ENCODE measurements at places on chromosomes 16 and 17.
A peak's percentile ranks its signal among the peaks of the same experiment; 100 is the strongest.

GRCh38 chr17:79356839-79357447 lies 253.9 kb downstream of the RBFOX3 start:
- H3K27ac ChIP-seq: no peak overlapping the region
- no peaks in the 10 kb centered on the region for H3K4me1 ChIP-seq
- no peaks in the 10 kb centered on the region for H3K36me3 ChIP-seq
- H3K27me3 ChIP-seq: peaks cover 6% of the 10 kb centered on the region

DNA sequence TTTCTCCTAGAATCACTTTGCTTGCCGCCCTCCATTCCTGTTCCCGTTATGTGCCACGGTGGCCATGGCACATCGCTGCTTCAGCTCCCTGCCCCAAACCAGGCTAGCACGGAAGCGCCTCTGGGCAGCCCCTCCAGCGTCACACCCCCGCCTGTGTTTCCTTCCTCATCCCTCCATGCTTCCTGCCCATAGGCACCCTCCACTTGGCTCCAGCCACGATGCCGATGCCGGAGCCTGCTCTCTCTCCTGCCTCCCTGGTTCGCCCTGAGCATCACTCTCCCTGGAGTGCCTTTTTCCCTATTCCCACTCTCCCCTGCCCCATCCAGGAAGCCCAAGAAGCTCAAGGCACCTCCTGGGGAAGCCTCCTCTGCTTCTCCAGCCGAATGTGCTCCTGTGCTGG lies 3.2 kb upstream of the ARHGAP23 start:
- no peak overlapping the region for H3K27ac ChIP-seq
- DNase-seq: no peak
- no peaks in the 10 kb centered on the region for H3K4me1 ChIP-seq
- H3K36me3 ChIP-seq: no peaks in the 10 kb centered on the region
- no peak overlapping the region for H3K4me3 ChIP-seq

DNA sequence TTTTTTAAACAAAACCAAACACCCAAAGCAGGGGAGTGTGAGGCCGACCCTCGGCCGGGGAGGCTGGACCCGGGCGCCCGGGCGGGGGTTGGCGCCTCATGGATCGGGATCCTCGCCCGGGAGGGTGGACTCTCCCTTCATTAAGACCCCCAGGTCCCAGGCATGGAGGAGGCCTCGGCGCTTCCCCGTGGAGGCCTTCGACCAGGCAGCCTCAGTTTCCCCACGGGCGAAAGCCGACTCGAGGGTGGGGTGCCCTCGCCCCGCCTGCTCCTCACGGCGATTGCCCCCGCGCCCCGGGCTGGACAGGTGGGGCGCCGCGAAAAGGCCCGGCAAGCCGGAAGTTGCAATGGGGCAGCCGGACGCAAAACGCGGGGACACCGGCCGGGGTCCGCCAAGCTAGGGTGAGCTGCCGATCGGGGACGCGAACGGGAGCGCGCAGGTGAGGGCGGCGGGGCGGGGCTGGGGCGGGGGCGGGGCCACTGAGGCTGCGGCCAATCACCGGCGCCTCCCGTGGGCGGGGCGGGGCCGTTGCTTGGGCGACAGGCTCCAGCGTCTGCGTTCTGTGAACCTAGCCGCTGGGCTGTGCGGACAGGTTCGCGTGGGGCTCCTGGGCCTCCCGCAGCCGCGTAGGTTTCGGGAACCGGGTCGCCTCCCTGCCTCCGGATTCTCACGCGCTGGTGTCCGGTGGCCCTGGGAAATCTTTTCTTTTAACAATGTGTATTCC lies 6.0 kb upstream of the ZNF205 start:
- peak overlapping the region; percentile 84 for H3K27ac ChIP-seq
- peaks cover 3% of the 10 kb centered on the region for H3K4me1 ChIP-seq
- DNase-seq: peak; percentile 94
- no peaks in the 10 kb centered on the region for H3K36me3 ChIP-seq
- peak overlapping the region; percentile 90 for H3K4me3 ChIP-seq
- H3K27me3 ChIP-seq: no peaks in the 10 kb centered on the region

DNA sequence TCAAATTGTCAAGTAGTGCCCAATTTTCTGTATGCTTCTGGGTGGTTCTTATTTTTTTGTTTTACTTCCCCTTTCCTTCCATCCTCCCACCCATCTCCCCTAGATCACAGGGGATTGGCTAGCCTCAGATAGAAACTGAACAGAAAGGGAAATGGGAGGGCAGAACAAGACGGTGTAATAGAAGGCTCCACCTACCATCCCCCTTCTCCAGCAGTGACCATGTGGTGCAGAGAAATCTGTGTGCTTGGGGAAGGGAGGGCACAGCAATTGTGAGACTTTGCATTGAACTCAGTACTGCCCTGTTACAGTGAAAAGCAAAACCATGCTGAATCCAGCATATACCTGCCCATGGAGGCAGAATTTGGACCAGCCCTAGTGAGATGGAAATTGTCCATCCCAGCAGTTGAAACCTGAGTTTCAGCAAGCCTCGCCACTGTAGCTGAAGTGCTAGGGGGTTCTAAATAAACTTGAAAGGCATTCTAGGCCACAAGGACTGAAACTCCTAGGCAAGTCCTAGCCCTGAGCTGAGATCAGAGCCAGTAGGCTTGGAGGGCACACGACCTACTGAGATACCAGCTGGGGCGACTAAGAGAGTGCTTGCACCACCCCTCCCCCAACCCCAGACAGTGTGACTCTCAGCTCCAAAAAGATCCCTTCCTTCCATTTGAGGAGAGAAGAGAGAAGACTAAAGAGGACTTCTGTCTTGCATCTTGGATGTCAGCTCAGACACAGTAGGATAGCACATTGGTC lies 5.2 kb downstream of the SLFN11 start:
- no peaks in the 10 kb centered on the region for H3K27me3 ChIP-seq
- H3K27ac ChIP-seq: no peak overlapping the region
- no peak overlapping the region for H3K4me3 ChIP-seq
- H3K4me1 ChIP-seq: no peaks in the 10 kb centered on the region
- no peaks in the 10 kb centered on the region for H3K36me3 ChIP-seq

GRCh38 chr17:54941285-54941684 lies 27.2 kb downstream of the COX11 start:
- H3K4me1 ChIP-seq: no peaks in the 10 kb centered on the region
- H3K4me3 ChIP-seq: no peak overlapping the region
- no peak overlapping the region for H3K27ac ChIP-seq
- no peak for DNase-seq
- H3K36me3 ChIP-seq: no peaks in the 10 kb centered on the region
- H3K27me3 ChIP-seq: no peaks in the 10 kb centered on the region

GRCh38 chr16:54447576-54448440 lies 161.2 kb upstream of the IRX3 start:
- no peak for DNase-seq
- H3K27me3 ChIP-seq: no peaks in the 10 kb centered on the region
- H3K4me1 ChIP-seq: no peaks in the 10 kb centered on the region
- H3K36me3 ChIP-seq: no peaks in the 10 kb centered on the region
- no peak overlapping the region for H3K4me3 ChIP-seq

DNA sequence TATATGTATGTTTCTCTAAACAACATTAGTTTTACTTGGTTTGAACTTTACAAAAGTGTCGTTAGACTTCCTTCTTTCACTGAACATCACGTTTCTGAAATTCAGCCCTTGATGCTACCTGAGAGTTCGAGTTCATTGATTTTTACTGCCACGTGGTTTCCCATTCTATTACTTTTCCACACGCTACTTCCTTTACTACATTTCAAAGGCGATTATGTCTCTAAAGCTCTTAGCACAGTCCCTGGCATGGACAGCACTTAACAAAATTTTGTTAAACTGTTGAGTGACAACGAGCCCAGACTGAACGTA lies 15.9 kb upstream of the ARHGAP17 start:
- peak overlapping the region; percentile 38 for H3K4me3 ChIP-seq
- no peak for DNase-seq
- no peaks in the 10 kb centered on the region for H3K27me3 ChIP-seq
- H3K4me1 ChIP-seq: peaks cover 20% of the 10 kb centered on the region
- no peaks in the 10 kb centered on the region for H3K36me3 ChIP-seq

DNA sequence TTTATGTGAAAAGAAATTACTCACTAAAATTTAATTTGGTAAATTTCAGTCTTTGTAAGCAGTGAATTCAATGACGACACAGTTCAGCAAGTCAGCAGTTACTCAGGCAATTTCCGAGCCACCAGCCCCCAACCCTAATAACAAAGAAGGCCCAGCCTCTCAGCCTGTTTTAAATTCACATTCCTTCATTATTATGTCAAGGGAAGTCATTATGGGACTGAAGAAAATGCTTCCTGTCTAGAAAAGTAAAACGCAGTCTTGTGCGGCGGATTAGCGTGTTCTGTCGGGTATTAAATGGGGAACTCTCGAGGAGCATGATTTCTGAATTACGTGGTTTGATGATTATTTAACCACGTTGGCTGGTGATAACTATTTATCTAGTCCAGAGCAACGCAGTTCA lies 177.6 kb downstream of the AIPL1 start:
- H3K27ac ChIP-seq: no peak overlapping the region
- no peak for DNase-seq
- H3K27me3 ChIP-seq: no peaks in the 10 kb centered on the region
- no peak overlapping the region for H3K4me3 ChIP-seq

GRCh38 chr16:56609463-56609921 lies 1.1 kb downstream of the MT2A start:
- peak; percentile 14 for DNase-seq
- no peaks in the 10 kb centered on the region for H3K36me3 ChIP-seq
- peaks cover 11% of the 10 kb centered on the region for H3K4me1 ChIP-seq
- H3K27me3 ChIP-seq: no peaks in the 10 kb centered on the region

- no peaks in the 10 kb centered on the region for H3K4me1 ChIP-seq
- no peak overlapping the region for H3K4me3 ChIP-seq
- H3K36me3 ChIP-seq: peaks cover 3% of the 10 kb centered on the region
- no peaks in the 10 kb centered on the region for H3K27me3 ChIP-seq
- H3K27ac ChIP-seq: no peak overlapping the region
Observed at GRCh38 chr16:68685685-68686478, 40.8 kb downstream of the CDH3 start.

DNA sequence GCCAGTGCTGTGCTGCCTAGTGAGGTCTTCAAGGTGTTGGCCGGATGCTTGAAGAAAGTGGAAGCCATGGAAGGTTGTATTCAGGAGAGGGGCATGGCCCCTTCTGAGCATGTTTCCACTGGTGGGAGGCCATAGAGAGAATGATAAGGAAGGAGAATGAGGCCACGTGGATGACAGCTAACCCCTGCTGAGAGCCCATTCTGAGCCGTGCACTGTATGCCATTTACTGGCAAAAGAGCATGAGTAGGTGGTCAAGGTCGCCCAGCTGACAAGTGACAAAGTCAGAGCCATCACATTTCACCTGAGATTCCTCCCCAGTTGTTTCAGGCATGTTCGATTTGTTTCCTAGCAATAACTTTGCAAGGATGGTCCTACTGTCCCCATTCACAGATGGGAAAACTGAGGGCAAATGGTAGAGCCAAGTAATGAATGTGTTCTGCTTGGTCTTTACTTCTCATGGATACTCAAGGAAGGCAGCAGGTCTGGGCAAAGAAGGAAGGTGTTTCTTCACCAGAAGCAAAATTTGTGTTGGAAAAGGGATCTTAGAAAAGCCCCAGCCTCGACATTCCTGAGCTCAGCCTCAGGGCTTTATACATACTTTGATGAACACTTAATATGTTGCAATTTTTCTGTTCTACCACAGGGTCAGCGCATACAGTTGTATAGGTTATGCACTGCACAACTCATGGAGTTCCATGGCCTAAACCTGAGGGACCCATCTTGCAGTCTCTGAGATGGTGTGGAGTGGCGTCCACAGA lies 10.5 kb upstream of the NKD1 start:
- H3K36me3 ChIP-seq: no peaks in the 10 kb centered on the region
- no peak for DNase-seq
- H3K27me3 ChIP-seq: no peaks in the 10 kb centered on the region
- no peak overlapping the region for H3K27ac ChIP-seq

DNA sequence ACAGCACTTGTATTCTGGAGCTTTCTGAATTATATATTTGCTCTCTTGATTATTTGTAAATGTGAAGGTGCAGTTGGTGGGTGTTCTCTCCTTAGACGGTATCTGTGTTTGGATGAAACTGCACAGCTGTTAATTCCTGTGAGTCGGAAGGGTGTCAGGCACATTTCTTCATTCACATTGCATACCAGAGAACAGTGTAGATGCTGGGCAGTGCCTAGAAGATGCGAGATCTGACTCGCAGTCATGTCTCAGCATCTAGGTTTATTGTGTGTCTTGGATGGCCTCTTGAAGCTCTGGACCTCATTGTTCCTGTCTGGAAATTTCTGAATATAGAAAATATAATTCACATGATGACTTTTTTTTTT lies 61.2 kb downstream of the CLEC16A start:
- no peaks in the 10 kb centered on the region for H3K36me3 ChIP-seq
- no peaks in the 10 kb centered on the region for H3K27me3 ChIP-seq
- H3K4me1 ChIP-seq: no peaks in the 10 kb centered on the region
- DNase-seq: no peak

GRCh38 chr17:81409190-81409935 lies 14.1 kb downstream of the BAHCC1 start:
- no peaks in the 10 kb centered on the region for H3K36me3 ChIP-seq
- H3K27me3 ChIP-seq: no peaks in the 10 kb centered on the region
- no peak overlapping the region for H3K4me3 ChIP-seq
- peak overlapping the region; percentile 4 for H3K27ac ChIP-seq
- H3K4me1 ChIP-seq: peaks cover 14% of the 10 kb centered on the region
- no peak for DNase-seq

DNA sequence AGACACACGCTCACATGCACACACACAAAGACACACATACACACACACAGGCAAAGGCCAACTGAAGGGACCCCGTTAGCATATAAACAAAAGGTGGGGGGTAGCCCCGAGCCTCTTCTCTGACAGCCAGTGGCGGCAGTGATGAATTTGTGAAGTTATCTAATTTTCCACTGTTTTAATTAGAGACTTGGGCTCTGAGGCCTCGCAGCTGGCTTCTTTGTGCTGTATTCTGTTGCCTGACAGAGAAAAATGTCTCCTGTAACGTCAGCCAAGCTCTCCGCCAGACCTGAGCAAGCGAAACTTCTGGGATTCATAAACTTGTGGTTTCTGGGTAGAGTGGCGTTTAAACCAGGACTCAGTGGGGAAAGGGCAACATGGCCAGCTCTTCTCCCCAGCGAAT lies 113.9 kb upstream of the FOXF1 start:
- H3K36me3 ChIP-seq: no peaks in the 10 kb centered on the region
- H3K27ac ChIP-seq: no peak overlapping the region
- no peak for DNase-seq
- no peaks in the 10 kb centered on the region for H3K27me3 ChIP-seq

DNA sequence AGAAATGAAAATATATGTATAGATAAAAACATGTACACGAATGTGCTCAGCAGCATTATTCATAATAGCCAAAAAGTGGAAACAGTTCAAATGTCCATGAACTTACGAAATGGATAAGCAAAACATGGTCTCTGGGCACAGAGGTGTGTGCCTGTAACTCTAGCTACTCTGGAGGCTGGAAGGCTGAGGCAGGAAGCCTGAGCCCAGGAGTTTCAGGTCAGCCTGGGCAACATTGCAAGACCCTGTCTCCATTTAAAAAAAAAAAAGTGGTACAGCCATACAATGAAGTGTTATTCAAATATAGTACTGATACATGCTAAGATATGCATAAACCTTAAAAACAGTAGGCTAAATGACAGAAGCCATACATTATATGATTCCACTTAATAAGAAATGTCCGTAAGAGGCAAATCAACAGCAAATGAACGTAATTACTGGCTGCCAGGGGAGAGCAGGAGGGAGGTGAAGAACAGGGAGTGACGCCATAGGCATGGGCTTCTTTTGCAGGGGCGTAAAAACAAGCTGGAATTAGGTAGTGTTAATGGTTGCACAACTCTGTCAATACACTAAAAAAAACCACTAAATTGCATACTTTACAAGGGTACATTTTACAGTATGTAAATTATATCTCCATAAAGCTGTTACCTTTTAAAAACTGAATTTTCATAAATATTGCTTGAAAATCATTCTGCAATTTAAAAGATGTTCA lies 87.2 kb upstream of the PLEKHM1 start:
- no peaks in the 10 kb centered on the region for H3K4me1 ChIP-seq
- H3K4me3 ChIP-seq: no peak overlapping the region
- no peak for DNase-seq
- H3K27ac ChIP-seq: no peak overlapping the region

All from Caco-2 (cell line).